ENCODE measurements at places on chromosomes 5 and 9.

- DNase-seq: peak; percentile 29
Measured at GRCh38 chr5:42057254-42057690, 132.2 kb downstream of the FBXO4 start.

GRCh38 chr9:91519520-91520277 is 96.1 kb upstream of the NFIL3 start:
- no peak for DNase-seq

GRCh38 chr5:177437623-177438022 is 9.0 kb upstream of the PRR7 start:
- DNase-seq: no peak

DNA sequence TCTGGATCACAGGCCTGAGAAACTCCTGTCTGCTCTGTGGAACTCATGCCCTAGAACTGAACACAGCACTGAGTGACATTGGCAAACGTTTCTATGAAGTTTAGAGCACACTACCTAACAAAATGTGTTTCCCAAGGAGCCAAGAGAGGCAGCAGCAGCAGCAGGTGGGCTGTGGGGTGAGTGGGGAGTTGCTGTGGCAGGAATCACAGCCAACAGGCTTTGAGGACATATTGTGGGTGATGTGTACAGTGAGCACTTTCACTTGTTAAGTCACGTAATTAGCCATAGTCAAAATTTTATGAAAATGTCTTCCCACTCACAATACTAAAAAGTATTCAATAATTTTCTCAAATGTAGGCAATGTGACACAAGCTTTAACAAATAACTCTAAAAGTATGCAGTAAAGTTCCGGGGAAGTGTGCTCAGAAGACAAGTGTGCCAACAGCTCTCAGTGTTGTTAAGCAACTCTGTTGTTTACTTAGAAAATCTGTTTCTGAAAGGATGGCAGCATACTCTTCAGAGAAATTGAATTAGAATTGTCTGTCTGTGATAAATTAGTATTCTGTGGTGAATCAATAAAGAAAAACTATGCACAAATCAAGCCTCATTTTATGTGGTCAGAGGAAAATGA is 482.1 kb downstream of the SEMA5A start:
- DNase-seq: no peak

- no peak for DNase-seq
Measured at GRCh38 chr9:129964901-129965734, 77.9 kb downstream of the FNBP1 start.

GRCh38 chr5:52580921-52581320 is 206.8 kb upstream of the ITGA1 start:
- no peak for DNase-seq

DNA sequence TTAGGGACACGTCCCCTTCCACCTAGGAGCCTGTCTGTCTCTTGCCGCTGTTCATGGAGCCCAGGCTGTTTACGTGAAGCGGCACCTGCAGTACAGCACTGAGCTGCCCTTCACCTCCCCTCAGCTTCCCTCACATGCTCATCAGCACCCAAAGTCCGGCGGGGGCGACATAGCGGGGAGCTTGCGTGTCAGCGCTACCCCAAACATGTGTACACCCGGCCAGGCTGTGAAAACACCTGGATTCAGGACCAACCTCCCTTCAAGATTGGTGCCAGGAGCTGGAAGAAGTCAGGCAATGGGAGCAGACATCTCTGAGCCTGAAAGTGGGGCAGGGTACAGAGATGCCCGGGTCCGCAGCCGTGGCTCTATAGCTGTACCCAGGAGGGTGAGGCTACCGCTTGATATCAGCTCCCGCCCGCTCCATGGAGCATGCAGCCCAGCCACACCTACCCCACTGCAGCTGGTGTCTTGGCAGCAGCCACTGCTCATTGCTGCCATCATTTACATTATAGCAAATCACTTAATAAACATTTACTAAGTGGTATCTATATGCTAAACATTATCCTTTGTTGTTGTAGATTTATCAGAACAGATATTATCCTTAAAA is 712.1 kb downstream of the CDH9 start:
- no peak for DNase-seq

DNA sequence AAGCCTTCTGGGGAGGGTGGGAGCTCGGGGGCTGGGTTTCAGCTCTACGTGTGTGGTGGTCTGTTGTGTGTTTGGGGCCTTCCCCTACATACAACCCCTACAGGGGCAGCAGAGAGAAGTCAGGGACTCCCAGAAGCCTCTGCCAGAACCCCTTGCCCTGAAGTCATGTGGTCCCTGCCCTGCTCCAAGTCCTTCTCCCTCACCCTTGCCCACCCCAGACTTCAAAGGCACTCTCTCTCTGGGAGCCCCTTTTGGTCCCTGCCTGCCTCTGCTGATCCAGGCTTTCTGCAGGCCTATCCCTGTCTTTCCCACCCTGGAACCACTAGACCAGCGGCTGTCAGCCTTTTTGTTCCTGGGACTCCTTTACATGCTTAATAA is 61.1 kb upstream of the PSD2 start:
- no peak for DNase-seq

- DNase-seq: no peak
Measured at GRCh38 chr9:130201399-130201873, 29.2 kb downstream of the NCS1 start.

- peak; percentile 62 for DNase-seq
Measured at GRCh38 chr9:137031904-137032640, at the start of gene FUT7. Gene FUT7, minus strand, starts transcription at chr9:137032088. Its CDS starts 97 bp downstream, at chr9:137031991.

GRCh38 chr9:134758949-134759607 is 117.5 kb downstream of the COL5A1 start:
- DNase-seq: no peak

GRCh38 chr5:38154615-38155204 is 103.6 kb upstream of the EGFLAM start:
- no peak for DNase-seq

- peak; percentile 56 for DNase-seq
Measured at GRCh38 chr5:88680253-88681132, 202.5 kb downstream of the MEF2C start.

DNA sequence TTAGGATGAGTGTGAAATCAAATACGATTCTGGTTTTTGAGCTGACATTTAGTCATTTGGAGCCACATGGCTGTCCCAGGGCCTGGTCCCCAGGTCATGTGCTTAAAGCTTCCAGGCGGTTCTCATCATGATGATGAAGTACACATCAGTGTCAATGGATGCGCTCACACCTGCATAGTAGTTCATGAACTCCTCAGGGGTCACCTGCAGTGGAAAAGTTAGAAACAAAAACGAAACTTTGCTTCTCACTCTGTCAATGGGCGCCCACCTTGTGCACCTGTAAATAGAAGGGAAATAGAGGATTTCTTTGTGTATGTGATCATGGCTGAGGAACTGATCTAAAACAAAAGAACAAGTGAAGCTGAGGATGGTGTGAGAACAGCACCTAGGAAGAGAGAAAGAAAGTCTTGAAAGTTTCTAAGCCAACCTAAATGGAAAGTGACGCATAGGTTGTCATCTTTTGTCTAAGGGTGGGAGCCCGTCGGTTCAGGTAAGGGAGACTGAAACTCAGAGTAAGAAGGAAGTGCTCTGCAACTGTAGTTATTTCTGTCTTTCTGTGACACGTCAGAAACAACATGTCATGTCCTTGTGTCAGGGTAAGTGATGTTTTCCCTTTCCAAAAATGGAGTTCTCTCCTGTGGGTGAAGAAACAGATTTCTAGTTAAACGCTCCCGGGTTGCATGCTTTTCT is 33.8 kb downstream of the CAPSL start:
- no peak for DNase-seq
